DND-41 (cell line): ENCODE measurements at places on chromosomes 6 and 20.
A peak's percentile ranks its signal among the peaks of the same experiment; 100 is the strongest.

DNA sequence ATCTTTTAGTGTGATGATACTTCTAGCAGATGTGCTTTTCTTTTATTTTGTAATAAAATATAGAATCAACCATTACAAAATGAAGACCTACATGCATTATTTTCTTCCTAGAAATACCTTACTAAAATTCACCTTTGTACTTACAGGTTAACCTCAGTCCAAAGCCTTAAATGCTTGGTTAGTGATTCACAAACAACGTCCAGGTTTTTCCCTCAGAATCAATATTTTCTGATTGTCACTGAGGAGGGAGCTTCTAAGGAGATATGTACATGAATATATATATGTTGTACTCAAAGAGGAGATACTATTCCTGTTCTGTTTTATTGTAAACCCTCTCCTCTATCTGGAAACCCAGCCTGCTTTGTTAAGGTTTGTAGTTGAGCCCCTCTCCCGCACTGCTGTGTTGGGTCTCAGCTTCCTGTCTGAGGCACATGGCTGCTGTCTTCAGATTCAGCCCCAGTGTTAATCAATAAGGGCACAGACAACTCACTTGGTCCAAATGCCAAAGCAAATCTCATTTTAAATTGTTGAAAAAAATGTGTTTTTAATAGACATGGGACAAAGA is 33.9 kb upstream of the HS3ST5 start:
- no peak for DNase-seq

DNA sequence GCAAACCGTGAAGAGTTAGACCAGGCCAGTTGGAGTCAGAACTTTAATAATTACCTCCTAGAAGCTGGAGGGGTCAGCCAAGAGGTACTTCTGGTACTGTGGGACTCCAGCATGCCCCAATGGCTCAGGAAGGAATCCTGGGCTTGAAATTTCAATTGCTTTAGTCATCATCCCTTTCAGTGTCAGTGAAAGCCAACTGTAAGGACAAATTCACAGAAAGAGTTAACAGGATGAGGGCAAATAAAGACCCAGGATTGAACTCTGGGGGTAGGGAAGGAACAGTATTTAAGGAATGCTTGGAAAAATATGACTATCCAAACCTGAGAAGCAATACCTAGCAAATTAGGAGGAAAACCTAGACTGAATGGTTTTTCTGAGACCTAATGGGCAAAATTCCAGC is 735.1 kb upstream of the MARCKS start:
- no peak for DNase-seq

DNA sequence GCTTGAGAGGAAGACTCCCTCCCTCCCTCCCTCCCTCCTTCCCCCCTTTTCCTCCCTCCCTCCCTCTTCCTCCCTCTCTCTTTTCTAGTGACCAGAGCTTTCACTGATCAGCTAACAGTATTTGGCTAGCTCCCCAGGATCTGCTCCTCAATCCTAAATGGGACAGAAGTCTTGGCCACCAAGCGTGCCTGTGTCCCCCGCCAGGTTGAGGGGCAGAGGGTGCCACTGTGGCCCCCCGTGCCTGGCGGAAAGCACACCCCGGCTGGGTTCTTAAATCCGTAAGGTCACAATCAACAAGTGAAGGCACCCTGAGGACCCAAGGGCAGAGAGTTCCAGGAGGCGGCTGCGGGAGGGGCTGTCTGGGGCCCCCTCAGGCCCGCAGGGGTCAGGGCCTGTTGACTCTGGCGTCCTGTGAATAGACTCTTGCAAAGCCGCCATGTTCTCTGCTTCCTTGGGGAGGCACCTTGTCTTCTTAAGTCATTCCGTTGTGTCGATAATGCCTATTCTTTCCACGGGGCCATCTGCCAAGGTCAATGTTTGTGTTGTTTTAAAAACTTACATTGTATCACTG is 38.9 kb upstream of the STX16 start:
- no peak for DNase-seq

GRCh38 chr6:119076576-119077390 is 1.7 kb downstream of the FAM184A start:
- no peak for DNase-seq

DNA sequence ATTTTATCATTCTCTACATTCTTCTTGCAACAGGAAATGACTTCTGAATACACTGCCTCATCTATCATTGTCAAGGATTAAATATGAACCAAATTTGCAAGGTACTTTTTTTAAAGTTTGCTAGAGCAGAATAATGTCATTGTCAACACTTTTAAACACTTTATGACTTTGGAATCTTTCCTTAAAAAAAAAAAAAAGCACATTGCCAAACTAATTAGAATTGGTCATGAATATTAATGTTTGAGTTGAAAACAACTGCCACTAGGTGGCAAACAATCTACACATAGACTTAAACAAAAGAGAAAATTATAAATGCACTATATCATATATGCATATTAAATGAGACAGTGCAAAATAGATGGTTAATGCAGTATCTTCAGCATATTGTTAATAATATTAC is 32.5 kb upstream of the TMEM244 start:
- no peak for DNase-seq

- DNase-seq, result peak; percentile 10
These were observed 20.7 kb upstream of the RREB1 start for GRCh38 chr6:7087066-7087465.

- DNase-seq, result no peak
These were observed 159.3 kb downstream of the WDR27 start for GRCh38 chr6:169542491-169542890.
